ENCODE measurements at places on chromosomes 5 and 9.

DNA sequence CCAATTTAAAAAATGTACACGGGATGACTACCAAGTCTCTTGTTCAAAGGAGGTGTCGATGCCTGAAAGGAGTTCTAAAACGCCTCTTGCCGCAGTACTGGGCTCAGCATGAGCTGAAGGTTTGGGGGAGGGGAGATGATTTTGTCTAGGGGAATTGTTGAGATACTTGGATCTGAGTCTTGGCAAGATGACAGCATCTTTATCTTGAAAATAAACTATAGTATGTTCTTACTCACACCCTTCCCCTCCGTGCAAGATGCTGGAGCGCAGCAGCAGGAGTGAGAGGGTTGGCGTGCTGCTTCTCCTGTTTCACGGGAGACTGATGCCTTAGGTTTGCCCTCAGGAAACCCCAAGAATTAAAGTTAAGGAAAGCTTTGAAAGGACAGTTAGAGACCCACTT lies 47.3 kb downstream of the FAM78A start:
- no peak for DNase-seq

DNA sequence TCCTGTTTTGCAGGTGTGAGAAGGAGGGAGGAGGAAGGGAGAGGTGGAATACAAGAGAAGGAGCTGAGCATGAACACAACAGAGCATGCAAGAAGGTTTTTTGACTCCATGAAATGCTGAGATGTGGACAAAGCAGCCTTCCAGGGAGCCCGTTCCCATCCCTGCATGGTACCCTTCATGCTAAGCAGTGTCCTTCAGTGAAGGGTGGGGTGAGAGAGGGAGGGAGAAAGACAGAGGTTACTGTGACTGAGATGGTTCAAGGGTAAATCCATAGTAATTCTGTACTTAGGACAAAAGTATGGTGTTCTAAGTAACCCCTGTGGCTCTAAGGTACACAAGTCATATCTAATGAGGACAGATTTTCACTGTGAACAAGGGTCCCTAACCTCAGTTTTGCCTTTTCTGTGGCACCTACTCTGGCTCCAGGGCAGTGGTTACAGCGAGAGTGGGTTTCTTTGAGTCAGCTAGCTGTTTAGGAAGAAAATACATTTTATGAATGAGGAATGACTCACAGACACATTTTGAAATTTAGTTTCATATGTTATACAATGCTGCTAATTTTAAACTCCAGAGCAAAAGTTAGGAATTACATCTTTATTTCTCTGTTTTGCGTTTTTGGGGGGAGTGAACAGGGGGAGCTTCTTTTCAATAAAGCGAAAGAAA lies 184.9 kb upstream of the SLC12A2 start:
- DNase-seq, result no peak

GRCh38 chr5:161547406-161547737 lies 847 bp upstream of the GABRB2 start:
- no peak for DNase-seq

- no peak for DNase-seq
Observed at GRCh38 chr9:14993901-14994554, 83.8 kb upstream of the FREM1 start.

DNA sequence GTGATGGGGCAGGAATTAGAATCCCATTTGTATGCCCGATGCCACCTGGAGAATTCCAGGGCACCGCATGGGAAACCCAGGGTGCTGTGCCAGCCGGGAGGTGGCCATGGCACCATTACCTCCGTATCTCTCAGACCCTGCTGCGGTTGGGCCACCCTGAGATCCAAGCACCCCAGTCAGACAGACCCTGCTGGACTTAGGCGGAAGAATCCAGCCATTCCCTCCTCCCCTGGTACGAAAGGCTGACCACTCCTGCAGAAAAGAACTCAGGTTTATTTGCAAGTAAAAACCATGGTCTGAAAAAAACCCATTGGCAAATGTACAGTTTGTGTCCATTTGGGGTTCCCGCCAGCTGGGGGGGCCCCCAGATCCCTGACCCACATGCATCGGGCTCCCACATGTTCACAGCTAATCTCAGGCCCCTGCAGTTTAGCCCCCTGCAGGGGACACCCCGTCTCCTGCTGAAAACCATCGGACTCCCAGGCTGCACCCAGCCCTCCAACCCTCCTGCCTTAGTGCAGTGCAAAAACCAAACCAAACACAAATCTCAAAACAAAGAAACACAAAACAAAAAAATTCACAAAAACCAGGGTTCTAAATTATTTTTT lies 23.6 kb upstream of the SARDH start:
- no peak for DNase-seq

DNA sequence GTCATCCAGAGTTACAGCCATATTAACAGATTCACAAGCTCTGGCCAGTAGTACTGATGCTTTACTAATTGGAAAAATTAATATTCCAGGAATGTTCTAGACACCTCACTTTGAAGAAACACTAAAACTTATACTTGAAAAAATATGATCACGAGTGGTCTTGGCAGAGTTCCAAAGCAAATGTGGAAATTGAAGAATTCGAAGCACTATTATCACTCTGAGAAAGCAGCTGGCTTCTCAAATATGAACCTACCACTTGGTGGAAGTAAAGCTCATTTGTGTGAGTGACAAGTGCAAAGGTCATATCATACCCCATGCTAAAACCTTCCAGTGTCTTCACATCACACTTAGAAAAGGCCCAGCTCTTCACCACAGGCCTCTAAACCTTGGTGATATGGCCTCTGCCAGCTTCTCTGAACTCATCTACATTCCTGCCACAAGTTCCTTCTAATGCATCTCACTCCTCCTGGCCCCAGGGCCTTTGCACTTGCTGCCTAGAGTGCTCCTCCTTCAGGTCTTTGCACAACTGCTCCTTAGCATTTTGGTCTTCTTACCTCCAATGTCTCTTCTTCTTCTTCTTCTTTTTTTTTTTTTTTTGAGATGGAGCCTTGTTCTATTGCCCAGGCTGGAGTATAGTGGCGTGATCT lies 175.7 kb upstream of the SMIM23 start:
- DNase-seq, result no peak

DNA sequence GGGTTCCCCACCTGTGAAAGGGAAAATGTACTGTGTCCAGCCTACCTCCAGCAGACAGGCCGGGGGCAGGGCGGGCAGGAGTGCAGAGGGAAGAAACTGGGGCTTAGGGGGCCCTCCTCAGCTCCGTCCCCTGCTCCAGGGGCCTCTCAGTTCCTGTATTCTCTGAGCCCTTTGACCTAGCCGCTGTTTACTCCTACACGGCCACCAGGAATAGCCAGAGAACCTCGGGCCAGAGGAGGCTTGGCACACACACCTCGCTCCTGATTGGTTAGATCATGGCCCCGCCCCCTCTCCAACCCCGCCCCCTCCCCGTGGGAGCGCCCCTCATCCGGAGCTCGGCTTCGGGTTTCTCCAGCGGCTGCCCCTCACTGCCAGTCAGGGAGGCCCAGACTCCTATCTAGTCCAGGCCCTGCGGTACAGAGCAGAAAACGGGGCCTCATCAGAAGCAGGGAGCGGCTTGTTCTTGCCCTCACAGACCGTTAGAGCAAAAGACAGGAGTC lies 2.2 kb downstream of the ST6GALNAC6 start:
- no peak for DNase-seq

GRCh38 chr9:20043035-20043434 lies 254.2 kb upstream of the SLC24A2 start:
- DNase-seq, result no peak

GRCh38 chr9:27618066-27618465 lies 44.8 kb upstream of the C9orf72 start:
- no peak for DNase-seq

GRCh38 chr5:178396796-178397720 lies 164.5 kb upstream of the PHYKPL start:
- DNase-seq, result no peak

GRCh38 chr5:109413458-109413857 lies 3.7 kb upstream of the PJA2 start:
- no peak for DNase-seq

DNA sequence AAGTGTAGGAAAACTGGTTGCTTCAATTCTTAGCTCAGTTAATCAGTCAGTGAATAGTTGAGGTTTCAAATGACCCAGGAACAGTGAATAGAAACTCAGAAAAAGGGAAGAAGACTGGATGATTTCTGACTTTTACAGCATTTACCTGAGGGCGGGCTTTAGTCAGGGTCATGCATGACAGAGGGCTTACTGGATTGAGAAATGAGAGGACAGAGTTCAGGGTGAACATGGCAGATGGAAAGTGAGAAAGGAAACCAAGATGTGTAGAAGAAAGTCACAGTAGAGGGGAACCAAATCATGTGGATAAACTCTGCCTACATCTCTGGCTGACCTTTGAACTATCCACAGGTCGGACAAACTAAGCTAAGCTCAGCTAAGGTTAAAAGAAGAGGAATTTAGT lies 596.0 kb downstream of the SEMA5A start:
- no peak for DNase-seq

DNA sequence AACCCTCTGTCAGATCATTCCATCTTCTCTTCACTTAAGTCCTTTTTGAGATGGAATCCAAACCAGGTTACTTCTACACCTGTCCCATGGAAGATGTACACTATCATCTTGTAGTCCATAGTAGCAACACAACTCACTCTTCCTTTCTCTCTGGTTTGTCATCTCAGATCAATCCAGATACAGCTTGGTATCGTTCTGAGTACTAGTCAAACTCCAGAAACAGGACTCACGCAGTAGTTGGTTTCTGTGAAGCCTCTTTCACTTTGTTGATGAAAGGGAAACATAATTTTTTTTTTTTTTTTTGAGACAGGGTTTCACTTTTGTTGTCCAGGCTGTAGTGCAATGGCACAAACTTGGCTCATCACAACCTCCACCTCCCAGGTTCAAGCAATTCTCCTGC lies 484.0 kb downstream of the PRDM9 start:
- DNase-seq, result no peak

DNA sequence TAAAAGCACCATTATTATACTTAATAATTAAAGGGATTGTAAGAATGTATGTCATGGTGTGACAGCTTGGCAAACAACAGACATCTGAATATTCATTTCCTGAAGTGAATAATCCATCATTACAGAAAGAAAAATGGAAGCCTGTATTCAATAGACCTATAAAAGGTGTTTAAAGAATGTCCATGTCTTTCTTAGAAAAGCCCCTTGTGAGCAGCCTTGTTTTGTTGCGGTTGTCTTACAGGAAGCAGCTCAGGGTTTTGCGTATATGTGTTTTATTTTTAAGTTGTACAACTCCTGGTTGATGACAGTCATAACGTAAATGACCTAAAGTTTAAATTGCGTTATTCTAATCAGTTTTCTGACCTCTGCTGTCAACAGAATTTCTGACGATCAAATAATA lies 53.8 kb downstream of the CAST start:
- no peak for DNase-seq

- no peak for DNase-seq
Observed at GRCh38 chr9:122126331-122127261, 33.0 kb downstream of the NDUFA8 start.

DNA sequence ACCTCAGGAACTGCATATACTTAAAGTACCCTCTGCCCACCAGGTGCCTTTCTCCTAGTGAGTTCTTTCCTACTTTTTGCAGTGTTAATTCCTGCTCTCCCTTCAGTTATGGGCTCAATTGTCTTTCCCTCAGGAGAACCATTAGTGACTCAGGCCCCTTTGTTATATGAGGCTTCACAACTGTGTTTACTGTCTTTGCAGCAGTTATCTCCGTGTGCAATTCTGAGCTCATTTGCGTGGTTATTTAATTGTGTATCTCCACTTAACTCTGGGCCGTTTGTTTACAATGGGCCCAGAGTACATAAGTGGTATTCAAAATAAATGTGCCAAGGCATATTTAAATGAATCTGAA lies 9.6 kb downstream of the FBXO38 start:
- no peak for DNase-seq

- no peak for DNase-seq
Observed at GRCh38 chr9:128053560-128053959, 13.6 kb downstream of the NAIF1 start.

DNA sequence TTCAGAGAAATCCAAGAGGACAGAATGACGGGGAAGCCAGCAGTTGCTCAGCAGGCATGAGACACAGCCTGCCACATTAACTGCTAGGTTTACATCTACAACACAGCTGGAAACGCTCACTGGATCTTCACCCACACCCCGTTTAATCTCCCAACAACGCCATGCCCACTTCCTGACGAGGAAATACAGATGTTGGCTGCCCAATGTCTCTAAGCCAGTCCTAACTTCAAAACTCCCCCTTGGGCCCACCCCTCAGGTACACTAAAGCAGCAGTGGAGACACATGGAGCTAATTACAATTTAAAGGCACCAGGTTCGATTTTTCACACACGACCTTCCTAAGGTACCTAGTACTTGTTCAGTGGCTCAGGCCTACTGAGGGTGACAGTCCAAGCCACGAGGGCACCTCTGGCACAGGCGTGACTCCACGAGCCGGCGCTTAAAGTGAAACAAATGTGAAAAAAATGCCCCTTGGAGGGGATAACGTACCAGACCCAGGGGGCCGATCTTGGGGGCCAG lies 904 bp downstream of the RPL12 start:
- DNase-seq, result peak; percentile 40

DNA sequence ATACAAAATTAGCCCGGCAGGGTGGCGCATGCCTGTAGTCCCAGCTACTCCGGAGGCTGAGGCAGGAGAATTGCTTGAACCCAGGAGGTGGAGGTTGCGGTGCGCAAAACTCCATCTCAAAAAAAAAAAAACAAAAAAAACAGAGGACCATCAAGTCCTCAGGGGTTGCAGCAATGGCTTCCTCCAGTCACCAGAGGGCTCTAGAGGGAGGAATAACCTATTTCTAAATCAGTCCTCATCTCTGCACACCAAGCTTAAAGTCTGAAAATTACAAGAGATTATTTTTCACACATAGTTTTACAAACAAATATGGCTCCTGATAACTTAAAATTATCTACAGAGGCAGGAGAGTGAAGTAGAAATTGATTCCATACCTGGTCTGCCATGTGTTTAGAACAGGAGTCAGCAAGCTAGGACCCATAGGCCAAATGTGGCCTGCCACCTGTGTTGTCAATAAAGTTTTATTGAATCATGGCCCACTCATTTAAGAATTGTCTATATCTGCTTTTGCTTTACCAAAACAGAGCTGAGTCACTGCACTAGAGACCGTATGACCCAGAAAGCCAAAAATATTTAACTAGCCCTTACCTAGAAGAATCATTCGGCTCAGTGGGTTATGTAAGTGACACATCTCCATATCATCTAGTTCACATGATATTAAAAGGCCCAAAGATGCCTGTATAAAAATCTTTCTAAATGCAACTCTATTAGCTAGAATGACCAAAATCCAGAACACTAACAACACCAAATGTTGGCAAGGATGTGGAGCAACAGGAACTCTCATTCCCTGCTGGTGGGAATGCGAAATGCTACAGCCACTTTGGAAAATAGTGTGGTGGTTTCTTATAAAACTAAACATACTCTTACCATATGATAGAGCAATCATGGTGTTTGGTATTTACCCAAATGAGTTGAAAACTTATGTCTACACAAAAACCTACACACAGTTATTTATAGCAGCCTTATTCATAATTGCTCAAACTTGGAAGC lies 207.7 kb downstream of the FRMD3 start:
- DNase-seq, result no peak

- no peak for DNase-seq
Observed at GRCh38 chr5:40678460-40679147, 1.1 kb upstream of the PTGER4 start.

GRCh38 chr9:78986446-78986845 lies 585.3 kb upstream of the TLE4 start:
- DNase-seq, result no peak

- DNase-seq, result no peak
Observed at GRCh38 chr5:80042330-80042729, 7.2 kb downstream of the THBS4 start.

Data from GM04504 (cell line).